ENCODE measurements at places on chromosomes 1 and 21.

DNA sequence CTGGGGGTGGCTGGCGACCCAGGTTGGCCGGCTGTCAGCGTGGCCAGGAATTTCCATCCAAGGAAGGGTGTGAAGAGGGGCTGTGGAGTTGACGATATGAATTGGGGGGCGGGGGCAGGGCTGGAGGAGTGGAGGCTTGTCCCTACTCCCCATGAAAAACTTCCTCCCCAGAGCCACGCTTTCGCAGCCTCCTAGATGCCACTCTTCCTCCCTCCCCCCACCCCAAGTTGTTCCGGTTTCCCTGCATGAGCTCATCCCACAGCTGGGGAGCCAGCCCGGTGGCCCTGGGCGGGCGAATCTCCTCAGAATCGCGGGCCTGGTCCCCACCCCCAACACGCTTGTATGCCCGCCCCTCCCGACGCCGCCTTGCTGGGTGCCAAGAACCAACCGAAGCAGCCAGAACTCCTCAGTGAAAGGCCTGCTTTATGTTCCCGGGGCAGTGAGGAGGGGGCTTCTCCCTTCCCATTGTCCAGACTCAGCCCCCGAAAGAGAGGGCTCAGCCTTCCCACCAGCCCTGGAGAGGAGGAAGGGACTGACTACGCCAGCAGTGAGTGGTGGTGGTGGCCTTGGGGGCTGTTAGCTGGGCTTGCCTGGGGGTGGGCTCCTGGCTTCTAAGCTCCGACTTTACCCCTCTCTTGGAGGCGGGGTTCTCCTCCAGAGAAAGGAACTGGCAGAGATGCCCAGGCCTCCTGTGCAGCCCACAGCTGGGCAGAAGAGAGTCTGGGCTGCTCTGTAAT, 1.8 kb upstream of the CSMD2 start:
- no peak for DNase-seq

DNA sequence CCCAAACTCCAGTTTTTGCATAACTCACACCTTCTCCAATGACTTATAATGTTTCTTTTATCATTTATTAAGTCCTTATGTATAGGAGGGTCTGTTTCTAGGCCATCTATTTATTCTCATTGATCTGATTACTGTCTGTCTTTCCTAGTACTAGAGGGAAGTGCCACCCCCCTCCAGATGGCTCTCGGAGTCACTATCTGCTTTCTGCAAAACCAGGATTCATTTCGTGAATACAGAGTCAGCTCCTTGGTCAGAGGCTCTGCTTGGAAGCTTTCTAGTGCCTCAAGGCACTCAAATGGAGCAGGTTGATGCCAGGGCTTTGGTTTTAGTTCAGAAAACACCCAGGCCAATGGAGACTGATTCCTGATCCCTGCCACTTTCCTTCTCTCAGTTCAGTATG, 102.3 kb upstream of the CD34 start:
- no peak for DNase-seq

DNA sequence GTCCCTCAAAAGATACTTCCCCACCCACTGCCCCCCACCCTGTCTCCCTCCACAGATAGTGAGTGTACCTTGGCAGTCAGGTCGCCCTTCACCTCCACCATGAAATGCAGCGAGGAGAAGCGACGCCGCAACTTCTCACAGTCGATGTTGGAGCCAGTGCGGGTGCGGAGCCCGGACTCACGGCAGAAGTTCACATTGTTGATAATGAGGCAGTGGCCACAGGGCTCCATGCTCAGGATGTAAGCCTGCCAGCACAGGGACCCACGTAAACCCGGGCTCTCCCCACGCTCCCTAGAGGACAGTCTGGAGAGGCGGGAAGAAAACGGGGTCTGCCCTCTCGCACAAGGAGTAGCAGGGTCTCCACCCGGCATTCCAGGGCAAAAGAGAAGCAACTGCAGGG, 17.2 kb downstream of the CASP9 start:
- no peak for DNase-seq

GRCh38 chr1:9792156-9793042, 31.4 kb downstream of the CLSTN1 start:
- no peak for DNase-seq

- no peak for DNase-seq
These were observed 45.7 kb downstream of the ATP5PO start for GRCh38 chr21:33869873-33870272.

- DNase-seq: no peak
These were observed 17.8 kb downstream of the SLAMF7 start for GRCh38 chr1:160756849-160757201.

GRCh38 chr1:64033667-64034220, 169.7 kb upstream of the UBE2U start:
- no peak for DNase-seq

DNA sequence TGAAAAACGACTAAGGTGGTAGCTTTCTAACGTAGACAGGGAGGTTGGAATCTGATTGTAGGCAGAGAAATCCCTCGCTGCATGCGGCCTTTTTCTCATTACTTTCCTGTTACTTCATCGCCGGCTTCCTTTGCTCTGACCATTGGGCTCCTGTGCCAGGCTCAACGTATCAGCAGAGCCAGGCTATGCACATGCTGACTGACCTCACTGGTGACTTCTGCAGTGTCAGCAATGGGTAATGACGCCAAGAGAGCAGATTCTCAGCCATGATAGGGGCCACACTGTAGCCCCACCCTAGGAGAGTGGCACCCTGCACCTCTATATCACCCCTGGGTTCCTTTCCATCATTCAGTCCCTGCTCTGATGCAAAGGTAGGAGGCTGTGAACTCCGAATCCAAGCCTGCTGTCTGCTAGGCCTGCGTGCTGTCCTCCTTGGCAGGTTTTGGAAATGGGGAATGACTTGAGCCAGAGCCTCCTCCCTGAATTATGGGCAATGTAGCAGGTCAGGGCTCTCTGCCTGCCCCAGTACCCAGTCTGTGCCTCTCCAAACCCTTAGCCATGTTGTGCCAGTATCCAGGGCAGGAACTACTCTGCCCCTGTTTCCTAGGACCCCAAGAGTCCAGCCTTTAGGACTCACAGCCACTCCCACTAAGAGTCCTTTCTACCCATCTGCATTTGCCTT, 11.4 kb downstream of the PPFIA4 start:
- DNase-seq: no peak

GRCh38 chr1:150553392-150554085, 4.3 kb downstream of the ADAMTSL4 start:
- no peak for DNase-seq

- DNase-seq: peak; percentile 0
These were observed 33.1 kb upstream of the LRRC3 start for GRCh38 chr21:44421901-44422840.

- DNase-seq: no peak
These were observed 747.0 kb upstream of the TPTE start for GRCh38 chr21:9774347-9774746.

- DNase-seq: no peak
These were observed 84.9 kb downstream of the ZC3H11B start for GRCh38 chr1:219527994-219528393.

GRCh38 chr1:113905435-113905861, 322 bp downstream of the DCLRE1B start:
- DNase-seq: peak; percentile 50

DNA sequence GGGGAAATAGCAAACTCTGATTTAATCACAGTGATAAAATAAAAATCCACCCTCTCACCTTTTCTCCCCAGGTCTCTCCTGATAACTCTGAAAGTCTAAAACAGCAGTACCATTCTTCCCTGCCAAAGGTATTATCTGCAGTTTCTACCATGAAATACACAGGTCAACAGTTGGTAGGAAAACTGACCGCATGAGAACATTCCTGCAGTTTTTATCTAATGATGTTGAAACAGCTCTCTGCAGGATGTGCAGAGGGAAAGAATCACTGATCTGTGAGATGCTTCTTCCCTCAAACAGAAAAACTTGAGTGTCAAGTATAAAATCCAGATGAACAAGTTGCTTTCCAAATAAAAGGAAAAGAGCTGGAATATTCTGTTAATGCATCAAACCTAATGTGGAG, 39.1 kb downstream of the KCNJ6 start:
- no peak for DNase-seq

DNA sequence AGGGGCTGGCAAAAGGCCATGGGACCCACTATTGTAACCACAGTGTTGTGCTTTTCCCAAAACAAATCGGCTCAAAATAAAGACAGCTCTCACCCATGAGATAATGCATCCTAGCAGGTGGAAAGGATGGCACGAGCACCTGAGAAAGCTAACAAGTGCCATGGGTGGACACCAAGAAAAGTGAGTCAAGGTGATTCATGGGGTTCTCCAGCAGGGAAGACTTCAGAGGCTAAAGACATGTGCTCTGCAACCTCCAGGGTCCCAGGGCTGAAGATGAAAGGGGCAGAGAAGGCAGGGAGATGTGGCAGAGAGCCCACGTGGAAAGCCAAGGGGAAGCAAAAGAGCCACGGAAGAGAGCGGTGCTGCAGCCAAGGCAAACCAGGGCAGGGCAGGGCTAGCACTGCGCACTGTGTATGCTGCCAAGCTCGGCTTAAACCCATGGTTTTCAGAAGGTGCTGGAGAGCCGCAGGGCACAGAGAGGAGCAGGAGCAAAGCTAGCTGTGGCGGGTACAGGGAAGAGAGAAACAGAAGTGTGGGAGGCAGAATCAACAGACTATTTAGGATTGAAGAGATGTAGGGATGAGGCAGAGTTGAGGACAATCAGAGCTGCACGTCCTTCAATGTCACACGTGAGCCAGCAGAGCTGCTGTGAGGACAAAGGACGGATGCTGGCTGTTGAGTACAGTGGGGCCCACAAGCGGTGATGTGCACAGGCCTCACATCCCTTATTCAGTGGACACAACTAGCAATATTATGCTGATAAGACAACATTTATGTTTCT, 41.8 kb upstream of the C1orf198 start:
- DNase-seq: no peak

- no peak for DNase-seq
These were observed 41.7 kb downstream of the SEC16B start for GRCh38 chr1:177928194-177928593.

DNA sequence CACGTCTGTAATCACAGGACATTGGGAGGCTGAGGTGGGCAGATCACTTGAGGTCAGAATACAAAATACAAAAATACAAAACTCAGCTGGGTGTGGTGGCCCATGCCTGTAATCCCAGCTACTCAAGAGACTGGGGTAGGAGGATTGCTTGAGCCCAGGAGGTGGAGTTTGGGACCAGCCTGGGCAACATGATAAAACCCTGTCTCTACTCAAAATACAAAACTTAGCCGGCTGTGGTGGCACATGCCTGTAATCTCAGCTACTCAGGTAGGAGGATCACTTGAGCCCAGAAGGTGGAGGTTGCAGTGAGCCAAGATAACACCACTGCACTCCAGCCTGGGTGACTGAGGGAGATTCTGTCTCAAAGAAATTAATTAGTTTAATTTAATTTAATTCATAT, 6.5 kb upstream of the ITLN1 start:
- no peak for DNase-seq

- DNase-seq: no peak
These were observed 363.0 kb upstream of the DUSP10 start for GRCh38 chr1:222104694-222105392.

DNA sequence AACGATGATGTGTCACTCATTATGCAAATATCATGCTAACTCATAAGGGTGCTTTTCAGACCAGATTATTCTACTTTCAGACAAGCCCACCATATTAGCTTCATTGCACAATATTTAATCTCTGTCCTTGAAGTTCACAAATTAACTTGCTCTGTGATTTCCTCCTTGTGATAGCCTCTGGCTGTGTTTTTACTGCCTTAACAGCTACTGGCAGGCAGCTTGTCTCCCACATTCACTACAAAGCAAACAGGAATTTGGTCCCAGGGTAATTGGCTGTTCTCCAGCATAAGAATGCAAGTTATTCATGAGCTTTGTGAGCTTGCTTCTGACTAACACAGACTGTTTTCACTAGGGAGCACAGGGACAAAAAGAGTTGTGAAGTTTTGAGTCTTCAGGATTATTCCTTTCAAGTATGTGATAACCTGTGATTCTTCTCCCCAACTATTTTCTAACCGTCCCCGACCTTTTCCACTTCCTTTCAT, 87.9 kb upstream of the HMCN1 start:
- no peak for DNase-seq

DNA sequence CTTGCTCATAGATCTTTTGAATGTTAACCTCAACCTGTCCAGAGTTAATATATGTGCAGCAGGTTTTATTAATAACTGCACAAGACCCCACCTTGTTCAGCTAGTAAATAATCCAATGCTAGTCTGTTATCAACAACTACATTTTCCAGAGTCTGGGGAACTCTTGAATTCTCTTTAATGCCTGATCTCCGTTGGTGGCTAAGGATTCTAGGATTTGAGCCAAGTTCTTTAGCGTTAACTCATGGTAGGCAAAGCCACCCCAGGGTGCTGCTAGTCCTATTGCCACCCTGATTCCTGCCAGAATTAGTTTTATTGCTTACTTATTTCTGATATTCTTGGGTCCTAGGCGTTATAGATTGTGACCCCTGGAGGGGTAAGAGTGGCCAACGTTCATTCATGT, 12.8 kb downstream of the BACE2 start:
- no peak for DNase-seq

DNA sequence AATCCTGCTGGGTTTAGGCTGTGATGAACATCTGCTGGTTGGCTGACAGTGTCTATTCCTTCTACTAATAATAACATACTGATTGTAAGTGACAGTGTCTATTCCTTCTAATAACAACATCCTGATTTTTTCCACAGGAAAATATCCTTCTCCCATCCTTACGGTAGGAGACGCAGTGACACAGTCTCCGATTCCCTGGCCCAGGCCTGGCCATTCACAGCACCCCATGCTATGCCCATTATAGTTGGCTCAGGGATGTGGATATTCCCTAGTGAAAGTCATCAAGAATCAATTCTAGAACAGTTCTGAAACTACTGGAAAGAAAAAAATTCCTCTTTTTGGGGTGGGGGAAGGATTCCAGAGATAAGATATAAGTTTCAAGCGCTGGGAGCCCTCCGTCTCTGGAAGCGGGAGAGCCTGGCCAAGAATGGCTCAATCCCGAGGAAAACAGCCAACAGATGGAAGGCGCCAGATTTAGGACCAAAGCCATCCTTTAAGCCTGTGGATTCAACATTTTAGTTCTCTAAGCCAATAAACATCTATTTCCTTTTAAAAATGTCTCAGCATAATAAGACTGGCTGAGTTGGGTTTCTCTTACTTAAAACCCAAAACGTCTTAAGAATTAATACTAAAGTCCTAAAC, 88.6 kb downstream of the GPATCH2 start:
- DNase-seq: no peak

- DNase-seq: no peak
These were observed 24.4 kb downstream of the C4BPA start for GRCh38 chr1:207128336-207128921.

GRCh38 chr1:205500240-205501233, 3.9 kb upstream of the CDK18 start:
- DNase-seq: no peak

DNA sequence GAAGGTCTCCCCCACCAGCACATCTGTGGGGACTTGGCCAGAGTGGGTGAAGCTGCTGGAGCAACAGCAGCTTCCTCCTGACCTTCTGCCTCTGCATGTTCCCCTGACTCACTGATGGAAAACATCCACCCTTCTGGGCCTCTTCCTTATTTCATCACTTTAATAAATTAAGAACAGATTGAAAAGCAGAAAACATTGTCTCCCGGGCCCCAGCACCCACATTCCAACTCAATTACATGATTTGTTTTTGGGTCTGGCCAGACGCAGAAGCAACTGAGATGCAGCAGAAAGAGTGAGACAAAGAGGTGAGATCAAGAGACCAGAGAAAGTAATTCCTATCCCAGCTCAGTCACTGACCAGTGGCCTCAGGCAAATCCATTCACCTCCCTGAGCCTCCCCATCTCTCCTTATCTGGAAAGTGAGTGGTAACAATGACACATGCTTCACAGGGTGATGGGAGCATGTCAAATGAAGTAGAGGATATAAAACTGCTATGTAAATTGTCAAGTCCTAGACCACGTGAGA, 157.1 kb downstream of the ELAVL4 start:
- no peak for DNase-seq

GRCh38 chr1:86356247-86356646, 39.9 kb downstream of the ODF2L start:
- no peak for DNase-seq

Data from activated CD4-positive, alpha-beta T cell treated with anti-CD3 and anti-CD28 coated beads for 36 hours (primary cell).